ENCODE measurements at places on chromosomes 13 and 19.
A peak's percentile ranks its signal among the peaks of the same experiment; 100 is the strongest.

DNA sequence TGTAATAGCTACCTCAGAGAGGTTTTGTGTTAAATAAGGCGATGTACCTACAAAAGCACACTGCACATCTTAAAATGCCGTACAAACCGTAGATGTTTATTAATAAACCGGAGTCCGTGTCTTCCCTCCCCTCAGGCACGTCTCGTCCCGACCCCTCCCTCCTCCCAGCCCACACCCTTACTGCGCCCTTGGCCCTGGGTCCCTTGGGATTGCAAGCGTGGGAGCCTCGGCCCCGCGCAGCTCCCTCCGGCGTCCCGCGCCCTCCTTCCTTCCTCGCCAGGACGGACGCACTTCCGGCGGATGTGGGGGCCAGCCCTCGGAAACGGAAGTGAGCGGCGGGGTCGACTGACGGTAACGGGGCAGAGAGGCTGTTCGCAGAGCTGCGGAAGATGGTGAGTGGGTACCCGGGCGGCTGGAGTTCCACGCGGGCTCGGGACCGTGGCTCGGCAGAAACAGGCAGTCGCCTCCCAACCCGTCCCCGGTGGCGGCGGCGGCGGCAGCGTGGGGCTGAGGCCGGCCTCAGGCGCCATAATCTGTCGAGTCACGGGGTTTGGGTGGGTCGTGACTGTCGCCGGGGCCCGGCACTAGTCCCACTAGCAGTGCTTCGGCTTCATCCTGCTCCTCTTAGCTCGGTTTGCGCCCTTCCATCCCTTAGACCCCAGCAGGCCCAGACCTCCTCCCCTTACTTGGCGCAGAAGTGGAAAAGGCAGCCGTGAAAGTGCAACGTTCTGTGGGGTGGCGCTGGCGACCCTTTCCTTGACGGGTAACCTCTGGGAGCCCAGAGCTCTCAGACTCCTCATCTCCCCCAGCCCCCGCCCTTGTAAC lies at the start of gene POMP:
TSS of gene POMP (plus strand) at position 335 of the 825 bp plus-strand sequence. CDS start at position 390, 55 bp downstream.
- DNase-seq, result peak; percentile 96

- DNase-seq, result no peak
Observed at GRCh38 chr19:4717191-4717965, 6.3 kb downstream of the DPP9 start.

DNA sequence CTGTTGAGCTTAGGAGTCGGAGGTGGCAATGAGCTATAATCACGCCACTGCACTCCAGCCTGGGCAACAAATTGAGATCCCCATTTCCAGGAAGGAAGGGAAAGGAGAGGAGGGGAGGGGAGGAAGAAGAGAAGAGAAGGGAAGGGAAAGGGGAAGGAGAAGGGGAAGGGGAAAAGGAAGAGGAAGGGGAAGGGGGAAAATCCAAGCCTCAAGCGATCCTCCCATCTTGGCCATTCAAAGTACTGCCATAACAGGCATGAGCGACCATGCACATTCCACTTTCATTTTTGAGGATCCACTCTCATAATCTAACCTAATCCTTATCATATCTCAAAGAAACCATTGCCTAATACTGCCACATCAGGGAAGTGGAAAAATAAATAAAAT lies 14.9 kb downstream of the ZNF443 start:
- DNase-seq, result no peak

GRCh38 chr19:16337809-16338469 lies 13.3 kb downstream of the KLF2 start:
- no peak for DNase-seq

- no peak for DNase-seq
Observed at GRCh38 chr19:51119611-51120010, 5.1 kb upstream of the SIGLEC9 start.

DNA sequence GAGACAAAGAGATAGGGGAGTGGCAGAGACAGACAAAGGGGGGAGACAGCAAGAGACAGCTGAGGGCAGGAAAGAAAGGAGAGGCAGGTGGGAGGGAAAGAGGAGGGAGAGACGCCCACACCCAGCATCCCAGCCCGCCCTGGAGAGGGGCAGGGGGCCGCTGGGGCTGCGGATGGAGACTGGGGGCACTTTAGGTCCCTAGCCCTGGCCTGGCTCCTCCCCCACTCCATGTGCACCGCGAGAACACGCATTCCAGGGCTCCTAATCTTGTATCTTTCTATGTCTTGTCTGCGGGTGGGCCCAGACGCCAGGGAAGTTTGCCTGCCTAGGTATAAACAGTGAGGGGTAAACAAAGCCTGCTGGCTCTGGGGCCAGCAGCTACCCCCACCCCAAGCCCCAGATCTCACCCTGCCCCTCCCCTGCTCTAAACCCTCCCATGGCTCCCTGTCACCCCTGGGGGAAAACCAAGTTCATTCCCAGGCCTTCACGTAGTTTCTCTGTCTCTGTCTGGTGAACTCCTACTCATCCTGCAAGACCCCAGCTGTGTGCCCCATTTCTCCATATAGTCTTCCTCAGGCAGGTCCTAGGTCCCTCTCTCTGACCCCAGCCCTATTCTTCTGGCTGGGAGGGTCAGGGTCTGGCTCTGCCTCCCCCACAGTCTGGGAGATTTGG lies 5.7 kb downstream of the TLE5 start:
- no peak for DNase-seq

- peak; percentile 77 for DNase-seq
Observed at GRCh38 chr19:35549174-35549788, 3.9 kb downstream of the TMEM147 start.

DNA sequence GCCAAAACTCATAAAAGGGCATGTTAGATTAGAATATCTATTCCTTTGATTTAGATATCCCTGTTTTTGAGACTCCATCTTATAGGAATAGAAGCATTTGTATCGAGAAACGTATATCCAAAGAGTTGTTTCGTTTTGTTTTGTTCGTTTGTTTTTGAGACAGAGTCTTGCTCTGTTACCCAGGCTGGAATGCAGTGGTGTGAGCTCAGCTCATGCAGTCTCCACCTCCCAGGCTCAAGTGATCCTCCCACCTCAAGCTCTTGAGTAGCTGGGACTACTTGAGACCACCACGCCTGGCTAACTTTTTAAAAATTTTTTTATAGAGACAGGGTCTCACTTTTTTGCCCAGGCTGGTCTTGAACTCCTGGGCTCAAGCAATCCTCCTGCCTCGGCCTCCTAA lies 26.6 kb upstream of the ZMYM5 start:
- no peak for DNase-seq

GRCh38 chr13:76820759-76821158 lies 65.4 kb downstream of the KCTD12 start:
- peak; percentile 85 for DNase-seq

DNA sequence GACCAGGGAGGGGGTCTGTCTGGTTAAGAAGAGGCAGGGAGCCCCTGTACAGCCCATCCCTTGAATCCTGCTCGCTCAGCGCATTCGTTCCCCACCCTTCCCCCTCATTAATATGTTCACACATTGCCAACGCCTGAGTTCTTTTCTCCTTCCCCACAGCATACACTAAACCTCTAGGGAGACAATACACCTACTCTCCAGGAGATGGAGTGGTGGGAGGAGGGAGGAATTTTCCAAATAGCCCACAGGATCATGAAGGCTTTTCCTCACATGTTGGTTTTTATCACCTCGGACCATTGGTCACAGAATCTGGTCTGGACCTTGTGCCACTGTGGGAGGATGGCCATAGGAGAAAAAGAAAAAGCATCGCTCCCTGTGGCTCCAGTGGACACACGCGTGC lies 294.9 kb downstream of the SHISA2 start:
- no peak for DNase-seq

DNA sequence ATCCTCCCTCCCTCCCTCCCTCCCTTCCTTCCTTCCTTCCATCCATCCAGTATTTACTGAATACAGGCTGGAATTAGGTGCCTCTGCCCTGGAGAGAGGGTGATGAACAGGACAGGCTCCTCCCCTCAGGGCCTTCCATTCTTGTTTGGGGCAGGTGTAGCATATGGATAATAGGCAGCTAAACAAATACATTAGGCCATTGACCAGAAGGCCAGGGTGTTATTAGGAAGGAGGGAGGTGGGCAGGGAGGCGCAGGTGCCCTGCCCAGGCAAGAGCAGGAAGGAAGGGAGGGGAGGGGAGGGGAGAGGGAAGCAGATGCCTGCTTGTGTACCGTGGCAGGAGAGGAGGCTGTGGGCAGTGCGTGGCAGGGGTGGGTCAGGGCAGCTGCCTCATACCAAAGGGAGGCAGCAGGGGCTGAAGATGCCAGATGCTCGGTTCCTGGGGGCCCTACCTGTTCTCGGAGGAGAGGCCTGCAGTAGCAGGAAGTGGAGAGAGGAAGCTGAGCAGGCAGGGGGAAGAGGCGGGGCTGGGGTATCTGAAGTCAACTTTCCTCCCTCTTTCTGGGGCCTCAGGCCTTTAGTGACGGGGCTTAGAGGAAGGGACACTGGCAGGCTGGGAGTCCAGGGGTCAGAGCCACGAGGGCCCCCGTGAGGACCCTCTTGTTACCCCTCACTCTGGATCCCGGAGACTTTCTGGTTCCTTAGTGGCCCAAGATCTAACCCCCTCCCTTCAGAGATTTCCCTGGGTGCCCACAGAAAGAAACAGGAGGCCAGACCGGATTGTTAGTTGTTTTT lies at the start of gene RINL:
TSS of gene RINL (minus strand) at position 495 of the 794 bp plus-strand sequence. CDS start 1,533 bp downstream, outside the sequence.
- DNase-seq, result no peak

DNA sequence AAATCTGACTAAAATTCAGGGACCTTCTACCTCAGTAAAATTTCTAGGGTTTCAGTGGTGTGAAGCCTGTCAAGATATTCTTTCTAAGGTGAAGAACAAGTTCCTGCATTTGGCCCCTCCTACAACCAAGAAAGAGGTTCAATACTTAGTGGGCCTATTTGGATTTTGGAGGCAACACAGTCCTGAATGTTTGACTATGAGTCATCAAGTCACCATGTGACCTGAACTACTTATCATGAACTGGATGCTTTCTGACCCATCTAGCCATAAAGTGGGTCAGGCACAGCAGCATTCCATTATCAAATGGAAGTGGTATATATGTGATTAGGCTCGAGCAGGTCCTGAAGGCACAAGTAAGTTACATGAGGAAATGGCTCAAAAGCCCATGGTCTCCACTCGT lies 163.0 kb upstream of the IRS2 start:
- DNase-seq, result no peak

DNA sequence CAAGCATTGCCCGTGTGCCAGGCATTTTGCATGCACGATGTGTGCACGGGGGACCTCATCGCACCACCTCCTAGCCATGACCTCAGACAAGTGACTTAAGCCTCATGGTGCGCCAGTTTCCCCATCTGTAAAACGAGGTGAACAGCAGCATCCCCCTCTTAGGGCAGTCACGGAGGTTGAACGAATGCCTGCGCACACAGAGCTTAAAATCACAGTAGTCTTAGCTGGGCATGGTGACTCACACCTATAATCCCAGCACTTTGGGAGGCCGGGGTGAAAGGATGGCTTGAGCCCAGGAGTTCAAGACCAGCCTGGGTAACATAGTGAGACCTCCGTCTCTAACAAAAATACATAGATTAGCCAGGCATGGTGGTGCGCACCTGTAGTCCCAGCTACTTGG lies 48.6 kb downstream of the PIN1 start:
- no peak for DNase-seq

- peak; percentile 71 for DNase-seq
Observed at GRCh38 chr13:97223711-97224541, 1.8 kb downstream of the MBNL2 start.

DNA sequence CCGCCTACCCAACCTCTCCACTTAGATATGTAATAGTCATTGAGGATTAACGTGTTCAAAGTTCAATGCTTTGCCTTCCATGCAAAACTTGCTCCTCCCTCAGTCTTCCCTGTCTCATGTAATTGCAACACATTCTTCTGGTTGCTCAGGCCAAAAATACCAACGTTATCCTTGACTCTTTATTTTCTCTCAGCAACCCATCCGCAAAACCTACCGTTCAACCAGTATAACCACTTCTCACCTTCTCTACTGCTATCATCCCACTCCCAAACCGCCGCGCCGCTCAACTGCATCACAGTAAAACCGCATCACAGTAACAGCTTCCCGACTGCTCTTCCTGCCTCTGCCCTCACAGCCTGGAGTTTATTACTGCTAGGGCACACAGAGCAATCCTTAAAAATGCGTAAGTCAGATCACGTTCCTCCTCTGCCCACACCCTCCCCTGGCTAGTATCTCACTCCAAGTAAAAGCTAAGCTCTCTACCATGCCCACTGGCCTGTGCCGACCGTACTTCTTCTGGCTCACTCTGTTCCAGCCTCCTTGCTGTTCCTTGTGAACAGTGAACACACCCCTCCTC lies 8.2 kb downstream of the MTIF3 start:
- DNase-seq, result no peak

- peak; percentile 66 for DNase-seq
Observed at GRCh38 chr13:113413898-113414282, 39.4 kb downstream of the ADPRHL1 start.

DNA sequence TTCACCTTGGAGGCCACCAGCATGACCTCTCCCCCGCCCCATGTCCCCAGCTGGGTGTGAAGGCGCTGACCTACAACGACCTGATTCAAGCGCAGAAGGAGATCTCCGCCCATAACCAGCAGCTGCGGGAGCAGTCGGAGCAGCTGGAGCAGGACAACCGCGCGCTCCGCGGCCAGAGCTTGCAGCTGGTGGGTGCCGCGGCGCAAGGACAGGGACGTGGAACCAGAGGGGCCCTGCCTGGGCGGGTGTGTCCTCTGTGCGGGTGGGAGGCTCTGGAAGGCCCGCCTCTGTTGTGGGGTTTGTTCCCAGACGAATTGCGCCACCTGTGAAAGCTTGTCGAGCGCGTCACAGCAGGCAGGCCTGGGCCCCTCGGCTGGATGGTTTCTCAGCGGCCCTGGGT lies 22.3 kb downstream of the PLEKHJ1 start:
- DNase-seq, result no peak

GRCh38 chr13:39913339-39913738 lies 257.9 kb downstream of the COG6 start:
- DNase-seq, result no peak

- no peak for DNase-seq
Observed at GRCh38 chr13:37360556-37360955, 238.0 kb downstream of the POSTN start.

GRCh38 chr13:101785858-101786257 lies 333.4 kb downstream of the ITGBL1 start:
- peak; percentile 19 for DNase-seq

DNA sequence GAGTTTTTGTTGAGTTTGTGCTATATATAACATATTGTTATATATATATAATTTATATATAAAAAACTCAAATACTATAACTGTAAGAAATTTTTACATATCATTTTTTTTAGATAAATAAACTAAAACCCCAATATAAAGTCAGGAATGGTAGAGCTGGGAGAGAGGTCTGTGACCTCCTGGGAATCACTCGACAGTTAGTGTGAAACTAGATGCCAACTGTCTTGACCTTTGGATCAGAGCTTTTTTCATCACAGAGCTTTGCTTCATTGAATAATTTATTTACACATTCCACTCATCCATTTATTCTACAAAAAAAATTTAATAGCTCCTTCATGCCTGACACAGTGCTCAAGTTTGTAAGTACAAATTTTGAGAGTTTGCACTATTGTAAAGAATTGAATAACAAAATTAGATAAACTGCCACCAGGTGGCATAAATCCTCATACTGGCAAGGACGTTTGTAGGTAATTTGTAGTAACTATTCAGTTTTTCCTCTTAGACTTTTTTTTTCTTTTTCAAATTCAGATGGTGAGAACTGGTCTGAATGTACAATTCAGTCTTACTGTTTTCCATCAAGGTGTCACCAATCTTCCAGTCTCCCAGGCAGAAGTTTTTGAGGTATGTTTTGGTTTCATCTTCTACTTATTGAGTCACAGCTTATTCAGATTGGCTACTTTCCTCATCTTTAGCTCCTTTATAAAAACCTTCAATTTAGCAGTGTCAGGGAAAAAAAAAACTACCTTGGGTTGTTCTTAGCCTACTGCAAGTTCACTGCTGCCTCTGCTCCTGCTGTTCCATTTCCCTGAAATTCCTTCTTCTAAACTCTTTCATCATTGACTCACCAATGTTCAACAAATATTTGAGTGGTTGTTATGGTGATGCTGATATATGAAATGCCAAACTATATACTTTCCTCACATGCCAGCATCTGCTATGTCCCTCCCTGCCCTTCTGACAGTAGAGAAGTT lies 28.7 kb downstream of the LACC1 start:
- peak; percentile 17 for DNase-seq
